Activated CD4-positive, alpha-beta T cell treated with anti-CD3 and anti-CD28 coated beads, Interleukin-2, Interleukin-6, amounts not matched to agents 100 ng/mL and 50 ng/mL, durations not matched to agents 16 hours and 8 hours (primary cell): ENCODE measurements at places on chromosomes 5 and 9.
A peak's percentile ranks its signal among the peaks of the same experiment; 100 is the strongest.

DNA sequence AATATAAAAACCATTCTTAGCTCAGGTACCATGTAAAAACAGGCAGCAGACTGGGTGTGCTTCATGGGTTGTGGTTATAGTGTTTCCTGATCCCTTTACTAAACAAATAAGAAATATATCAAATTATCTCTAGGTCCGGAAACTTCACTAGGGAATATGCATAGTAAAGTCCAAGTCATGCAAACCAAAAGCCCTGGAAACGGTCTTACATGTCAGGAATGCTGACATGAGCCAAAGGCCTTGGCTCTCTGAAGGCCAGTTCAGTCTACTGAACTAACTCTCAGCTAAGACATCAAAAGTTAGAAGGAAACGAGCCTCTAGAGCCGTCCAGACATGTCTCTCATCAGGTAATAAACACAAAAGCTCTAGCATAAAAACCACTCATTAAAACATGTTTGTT lies 778.9 kb upstream of the ZNF608 start:
- no peak for DNase-seq

DNA sequence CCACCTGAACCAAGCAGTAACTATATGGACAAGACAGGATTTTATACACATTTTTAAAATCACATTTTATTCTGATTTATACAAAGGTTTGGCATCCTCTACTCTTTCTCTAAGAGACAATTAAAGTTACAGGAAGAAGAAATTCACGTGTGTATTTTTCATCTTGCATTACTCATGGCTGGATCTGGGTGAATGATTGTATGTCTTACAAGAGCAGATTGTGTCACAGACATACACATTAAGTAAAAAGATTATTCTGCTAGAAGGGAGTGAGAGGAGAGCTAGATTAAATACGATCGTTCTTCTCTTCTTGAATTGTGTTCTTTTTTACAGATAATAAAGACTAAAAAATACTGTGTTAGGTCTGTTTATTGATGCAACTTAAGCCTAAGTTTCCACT lies 20.8 kb upstream of the CEP120 start:
- no peak for DNase-seq

DNA sequence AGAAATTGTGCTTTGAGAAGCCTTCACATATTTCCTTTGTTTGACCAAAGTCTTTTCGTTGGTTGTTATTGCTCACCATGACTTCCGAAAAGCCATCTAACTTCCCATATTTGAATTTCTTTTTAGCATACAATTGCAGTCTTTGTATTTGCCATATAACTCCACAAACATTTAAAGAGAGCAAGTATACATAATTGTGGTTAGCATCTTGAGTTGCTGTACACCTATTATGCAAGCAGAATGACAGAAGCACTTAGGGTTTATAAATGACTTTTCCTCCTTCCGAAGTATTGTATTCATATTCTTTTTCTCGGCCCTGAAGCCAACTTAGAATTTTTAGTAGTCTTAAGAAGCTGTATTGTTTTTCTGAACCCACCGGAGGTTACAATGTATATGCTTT lies 250.4 kb downstream of the RFK start:
- no peak for DNase-seq

- DNase-seq, result no peak
These were observed 502.8 kb downstream of the NTRK2 start for GRCh38 chr9:85172001-85172978.

DNA sequence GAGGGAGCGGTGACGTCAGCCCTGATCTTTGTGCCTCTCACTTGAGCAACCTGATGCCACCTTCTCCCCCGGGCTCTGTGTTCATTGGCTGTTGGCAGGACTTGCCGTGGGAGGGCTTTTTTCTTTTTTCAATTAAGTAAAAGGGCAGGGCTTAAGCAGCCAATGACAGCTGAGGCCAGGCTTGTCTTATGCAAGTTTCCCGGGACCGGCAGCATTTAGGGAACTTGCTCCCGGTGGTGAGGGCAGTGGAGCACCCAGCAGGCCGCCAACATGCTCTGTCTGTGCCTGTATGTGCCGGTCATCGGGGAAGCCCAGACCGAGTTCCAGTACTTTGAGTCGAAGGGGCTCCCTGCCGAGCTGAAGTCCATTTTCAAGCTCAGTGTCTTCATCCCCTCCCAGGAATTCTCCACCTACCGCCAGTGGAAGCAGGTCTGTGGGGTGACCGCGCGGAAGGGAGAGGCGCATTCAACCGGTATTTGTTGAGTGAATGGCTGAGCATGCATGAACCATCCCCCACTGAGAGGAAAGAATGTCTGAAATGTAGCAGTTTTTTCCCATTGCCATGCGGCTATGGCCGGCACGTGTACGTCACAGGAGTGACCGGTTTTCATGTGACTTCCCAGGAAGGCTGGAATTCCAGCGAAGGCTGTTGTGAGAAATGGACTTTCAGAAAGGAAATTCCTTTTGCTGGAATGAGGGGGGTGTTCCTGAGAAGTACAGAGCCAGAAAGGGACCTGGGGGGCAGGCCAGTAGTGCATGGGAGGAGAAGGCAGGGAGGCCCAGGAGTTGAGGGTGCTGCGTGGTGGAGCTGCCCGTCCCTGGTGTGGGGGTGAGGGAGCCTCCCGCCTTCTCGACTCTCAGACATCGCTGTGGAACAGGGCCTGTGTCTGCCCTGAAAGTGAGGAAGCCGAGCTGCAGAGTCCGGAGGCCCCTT lies 29.0 kb downstream of the PTGES2 start:
- DNase-seq, result peak; percentile 46
